CD4-positive, alpha-beta memory T cell (primary cell): ENCODE measurements at places on chromosomes 11 and 22. TPM values are rescaled to one million over a fixed set of nuclear protein-coding genes. Genes with fewer than 3 reads are reported as not detected.

DNA sequence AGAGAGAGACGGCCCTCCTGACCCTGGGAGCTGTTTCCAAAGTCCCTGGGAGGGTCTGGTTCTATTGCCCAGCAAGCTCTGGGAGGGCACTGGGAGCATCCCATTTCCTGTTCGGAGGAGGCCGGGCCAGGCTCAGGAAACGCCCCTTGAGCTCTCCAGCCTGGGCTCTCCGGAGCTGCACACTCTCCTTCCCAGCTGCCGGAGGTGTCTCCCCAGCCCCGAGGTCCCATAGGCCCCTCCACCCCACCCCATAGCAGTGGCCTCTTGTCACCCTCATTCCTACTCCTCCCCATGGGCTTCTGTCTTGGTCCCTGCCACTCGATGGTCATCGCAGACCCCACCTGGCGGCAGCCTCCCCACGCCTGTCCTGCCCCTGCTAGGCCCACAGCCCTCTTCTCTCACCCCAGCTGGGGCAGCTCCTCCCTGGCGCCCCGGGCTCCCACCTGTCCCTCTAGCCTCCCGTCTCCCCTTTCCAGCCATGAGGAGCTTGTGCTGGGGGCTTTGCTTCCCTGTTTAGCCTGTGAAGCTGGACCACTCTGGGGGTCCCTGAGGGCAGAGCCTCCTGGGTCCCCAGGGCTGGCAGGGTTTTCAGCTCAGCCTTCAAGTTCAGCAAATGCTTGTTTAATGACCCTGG is 2.8 kb downstream of the TSPAN32 start:
- peak; percentile 39 for DNase-seq

C22orf15 gene
- total RNA-seq: 1.9 TPM

TRMT112 gene
- 171 TPM for total RNA-seq

CD3D gene
- total RNA-seq: 343 TPM

- no peak for DNase-seq
These were observed 9.8 kb downstream of the LRRC55 start for GRCh38 chr11:57191311-57192219.

GRCh38 chr22:38435010-38435409 is 20.0 kb downstream of the KCNJ4 start:
- no peak for DNase-seq

GRCh38 chr22:23038902-23039301 is 31.4 kb upstream of the GNAZ start:
- no peak for DNase-seq

DNA sequence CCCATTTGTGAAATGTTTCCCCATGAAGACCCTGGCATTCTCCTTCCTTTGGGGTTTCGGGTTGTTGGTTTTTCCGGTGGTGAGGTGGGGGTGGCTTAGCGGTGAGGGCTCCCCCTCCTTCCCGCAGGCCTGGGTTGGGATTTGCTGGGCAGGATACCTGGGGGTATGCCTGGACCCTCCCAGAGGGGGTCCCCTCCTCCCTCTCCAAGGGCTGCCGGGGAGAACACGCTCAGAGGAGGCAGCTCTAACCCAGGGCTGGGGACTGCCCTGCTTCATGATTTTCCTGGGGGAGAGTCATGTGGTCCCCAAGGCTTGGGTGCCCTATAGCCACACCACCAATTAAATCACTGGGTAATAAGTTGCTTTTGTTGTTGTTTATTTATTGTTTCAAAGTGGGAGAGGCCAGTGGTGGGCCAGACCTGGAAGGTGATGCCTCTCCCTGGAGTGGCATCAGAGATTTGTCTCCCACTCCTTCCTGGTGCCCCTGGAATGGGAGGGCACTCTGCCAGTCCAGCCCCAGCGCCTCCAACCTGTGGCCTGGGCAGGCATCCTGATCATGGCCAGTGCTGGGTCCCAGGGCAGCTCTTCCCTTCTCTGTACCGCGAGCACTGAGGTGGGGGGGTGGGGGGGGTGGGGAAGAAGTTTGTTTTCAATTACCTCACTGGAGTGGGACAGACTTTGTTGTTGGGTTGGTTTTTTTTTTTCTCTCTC is 1.3 kb upstream of the CLCF1 start:
- DNase-seq: no peak

MPPED1 gene
- not detected for total RNA-seq

TRIM6 gene
- not detected for total RNA-seq

DNA sequence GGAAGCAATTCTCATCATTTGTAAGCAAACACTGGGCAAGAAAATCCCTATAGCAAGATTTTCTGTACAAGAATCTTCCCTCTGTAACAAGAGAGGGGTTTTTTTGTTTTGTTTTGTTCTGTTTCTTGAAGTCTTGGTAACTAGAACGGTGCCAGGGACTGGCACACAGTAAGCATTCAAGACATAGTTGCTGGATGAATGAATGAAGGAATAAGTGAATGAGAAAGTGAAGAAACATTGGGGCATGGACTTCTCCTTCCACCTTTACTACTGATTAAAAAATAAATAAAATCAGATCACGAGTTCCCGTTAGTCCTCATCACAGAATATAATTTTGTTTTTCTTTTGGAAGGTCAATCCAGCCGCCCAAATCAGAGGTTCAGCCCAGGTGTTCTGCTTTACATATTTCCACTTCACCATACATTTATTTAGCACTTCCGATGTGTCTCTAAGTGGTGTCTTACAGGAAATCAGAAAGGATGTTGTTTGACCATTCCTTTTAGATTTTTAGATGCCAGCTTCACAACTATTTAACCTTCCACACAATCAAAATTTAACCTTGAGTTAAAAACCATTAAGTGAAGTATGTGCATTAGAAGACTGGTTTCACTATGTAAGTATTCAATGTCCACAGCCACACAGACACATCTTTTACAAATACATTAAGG is 281.2 kb downstream of the CADM1 start:
- DNase-seq: no peak

DNA sequence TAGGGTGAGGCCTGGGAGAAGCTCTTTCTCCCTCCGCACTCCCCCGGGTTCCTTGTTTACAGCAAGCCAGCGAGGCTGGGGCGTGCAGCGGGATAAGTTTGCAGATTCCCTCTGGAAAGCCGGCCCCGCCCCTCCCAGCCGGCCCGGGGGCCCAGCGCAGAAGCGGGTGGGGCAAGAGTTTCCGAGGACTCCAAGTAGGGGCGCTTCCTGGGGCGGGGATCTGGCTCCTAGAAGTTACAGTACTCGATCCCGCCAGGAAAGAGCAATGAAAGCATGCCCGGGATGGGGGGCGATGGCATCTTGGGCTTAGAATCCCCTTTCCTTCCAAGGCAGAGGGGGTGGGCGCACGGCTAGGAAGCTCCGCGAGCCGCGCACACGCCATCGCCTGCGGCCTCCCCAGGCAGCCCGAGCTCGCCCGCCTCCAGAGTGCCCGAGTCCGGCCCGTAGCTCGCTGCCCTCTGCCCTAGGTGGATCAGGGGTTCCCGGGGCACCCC is 385 bp downstream of the TST start:
- DNase-seq: no peak

OR6Q1 gene
- total RNA-seq: not detected
